PC-9 (cell line): ENCODE measurements at places on chromosomes 11 and 22. TPM values are rescaled to one million over a fixed set of nuclear protein-coding genes. Genes with fewer than 3 reads are reported as not detected.

TTC28 gene
- total RNA-seq: 6.7 and 8.5 TPM in 2 replicates

CHST1 gene
- not detected in 2 replicates for total RNA-seq

CNTF gene
- total RNA-seq: 2.1 and 3.4 TPM in 2 replicates

TYR gene
- not detected in 2 replicates for total RNA-seq

GPR83 gene
- total RNA-seq: not detected in 2 replicates

CARD18 gene
- not detected in 2 replicates for total RNA-seq

TBC1D22A gene
- 40.3 and 41.4 TPM in 2 replicates for total RNA-seq

C11orf87 gene
- not detected in 2 replicates for total RNA-seq

RASSF10 gene
- 0.35 and 0.55 TPM in 2 replicates for total RNA-seq

MS4A6A gene
- total RNA-seq: not detected in 2 replicates

OR5M10 gene
- total RNA-seq: not detected in 2 replicates

CRYBB3 gene
- total RNA-seq: 0.85 and 2.1 TPM in 2 replicates

MRPL21 gene
- 81.9 and 88.0 TPM in 2 replicates for total RNA-seq

OR2D2 gene
- total RNA-seq: not detected in 2 replicates

METTL15 gene
- total RNA-seq: 17.9 and 19.9 TPM in 2 replicates

GLB1L2 gene
- 28.8 and 32.2 TPM in 2 replicates for total RNA-seq

SAA4 gene
- not detected in 2 replicates for total RNA-seq

OR51D1 gene
- total RNA-seq: not detected in 2 replicates

MMP1 gene
- total RNA-seq: 0.35 TPM in 1 of 2 replicates, not detected in the other

MS4A6E gene
- not detected in 2 replicates for total RNA-seq

KRTAP5-8 gene
- not detected in 2 replicates for total RNA-seq

ALX4 gene
- total RNA-seq: not detected in 2 replicates

ST14 gene
- 139 and 141 TPM in 2 replicates for total RNA-seq

KCNJ1 gene
- total RNA-seq: not detected in 2 replicates
